ENCODE measurements at places on chromosomes 11 and 22.

DNA sequence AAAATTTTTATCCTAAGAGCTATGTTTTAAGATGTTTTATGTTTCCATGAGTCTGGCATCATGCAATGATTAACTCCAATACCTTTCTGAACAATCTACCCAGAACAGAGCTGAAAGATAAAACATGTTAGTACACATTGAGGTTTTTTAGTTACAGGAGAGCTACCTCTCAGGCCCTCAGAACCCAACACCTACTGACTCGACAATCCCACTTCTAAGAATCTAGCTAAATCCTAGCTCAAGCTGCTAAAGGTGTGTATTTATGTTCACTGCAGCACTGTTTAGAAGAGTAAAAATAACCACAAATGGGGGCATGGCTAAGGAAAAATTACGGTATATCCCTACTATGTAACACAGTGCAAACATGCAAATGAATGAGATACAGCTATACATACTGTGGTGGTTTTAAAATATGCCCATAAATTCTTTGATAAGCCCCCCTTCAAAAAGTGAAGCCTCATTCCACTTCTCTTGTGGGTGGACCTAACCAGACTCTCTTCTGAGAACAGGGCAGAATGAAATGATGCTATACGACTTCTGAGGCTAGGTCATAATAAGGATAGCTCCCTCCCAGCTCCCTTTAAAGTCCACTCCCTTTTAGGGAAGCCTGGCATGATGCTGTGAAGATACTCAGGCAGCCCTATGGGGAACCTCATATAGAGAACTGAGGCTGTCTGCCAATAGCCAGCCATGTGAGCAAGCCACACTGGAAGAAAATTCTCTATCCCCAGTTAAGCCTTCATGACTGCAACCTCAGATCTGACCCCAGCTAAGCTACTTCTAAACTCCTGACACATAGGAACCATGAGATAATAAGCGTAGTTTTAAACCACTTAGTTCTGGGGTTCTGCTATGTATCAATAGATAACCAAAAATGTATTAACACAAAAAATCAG, 29.5 kb downstream of the TMEM123 start:
- DNase-seq: no peak

DNA sequence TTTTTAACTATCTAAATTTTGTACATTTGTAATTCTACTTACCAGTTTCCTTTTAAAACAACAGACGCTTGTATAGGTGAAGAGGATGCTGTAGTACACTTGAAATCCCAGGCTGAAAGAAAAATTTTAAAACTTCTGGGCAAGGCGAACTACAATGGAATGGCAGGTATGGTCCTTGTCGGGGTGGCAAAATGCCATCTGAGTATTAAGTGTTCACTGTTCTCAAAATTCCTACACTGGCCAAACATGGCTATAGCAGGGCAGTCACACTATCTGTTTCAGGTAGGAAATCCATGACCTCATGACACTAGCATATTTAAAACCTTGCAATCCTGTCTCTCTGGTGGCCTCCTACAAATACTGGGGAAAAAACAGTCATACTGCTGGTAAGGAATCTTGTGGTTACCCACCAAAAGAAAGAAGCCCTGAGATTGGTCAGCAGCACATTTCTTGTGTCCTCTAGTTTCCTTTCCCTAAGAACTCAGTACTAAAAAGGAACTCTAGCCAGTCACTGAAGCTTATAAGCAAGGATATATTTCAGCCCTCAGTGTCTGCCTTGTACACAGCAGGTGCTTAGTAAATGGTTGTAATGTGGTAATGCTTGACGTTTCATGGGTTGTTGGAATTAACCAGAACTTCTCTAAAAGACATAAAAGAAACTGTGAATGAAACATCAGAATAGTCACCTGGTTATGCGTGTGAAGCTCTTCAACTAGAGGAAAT, 5.2 kb upstream of the ZC3H12C start:
- DNase-seq: no peak

- DNase-seq: no peak
Measured at GRCh38 chr11:112661571-112661970, 299.6 kb upstream of the NCAM1 start.

- DNase-seq: no peak
Measured at GRCh38 chr22:28006271-28006670, 87.2 kb upstream of the PITPNB start.

- peak; percentile 90 for DNase-seq
Measured at GRCh38 chr22:19432133-19432851, at the start of gene MRPL40. Gene MRPL40 (plus strand): TSS chr22:19432545. CDS start chr22:19432555, 10 bp downstream.

DNA sequence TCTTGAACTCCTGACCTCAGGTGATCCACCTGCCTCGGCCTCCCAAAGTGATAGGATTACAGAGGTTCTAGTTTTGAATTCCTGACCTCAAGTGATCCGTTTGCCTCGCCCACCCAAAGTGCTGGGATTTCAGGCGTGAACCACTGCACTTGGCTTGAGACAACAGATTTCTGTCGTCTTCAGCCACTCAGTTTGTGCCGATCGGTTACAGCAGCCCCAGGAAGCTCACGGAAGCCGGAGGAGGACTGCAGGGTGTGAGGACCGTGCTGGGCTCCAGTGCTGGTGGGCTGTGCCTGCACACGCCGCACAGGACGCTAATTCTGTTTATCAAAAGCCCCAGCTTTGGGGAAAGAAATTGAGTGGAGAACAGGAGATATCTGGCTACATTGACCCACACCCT, 82.0 kb downstream of the CELSR1 start:
- DNase-seq: no peak

- no peak for DNase-seq
Measured at GRCh38 chr22:45881524-45881875, 95.5 kb downstream of the WNT7B start.

- no peak for DNase-seq
Measured at GRCh38 chr11:111045874-111046273, 199.7 kb upstream of the POU2AF2 start.

- DNase-seq: no peak
Measured at GRCh38 chr11:65785319-65786007, 1.4 kb upstream of the OVOL1 start.

GRCh38 chr11:11624926-11625325, 3.1 kb upstream of the GALNT18 start:
- DNase-seq: no peak

DNA sequence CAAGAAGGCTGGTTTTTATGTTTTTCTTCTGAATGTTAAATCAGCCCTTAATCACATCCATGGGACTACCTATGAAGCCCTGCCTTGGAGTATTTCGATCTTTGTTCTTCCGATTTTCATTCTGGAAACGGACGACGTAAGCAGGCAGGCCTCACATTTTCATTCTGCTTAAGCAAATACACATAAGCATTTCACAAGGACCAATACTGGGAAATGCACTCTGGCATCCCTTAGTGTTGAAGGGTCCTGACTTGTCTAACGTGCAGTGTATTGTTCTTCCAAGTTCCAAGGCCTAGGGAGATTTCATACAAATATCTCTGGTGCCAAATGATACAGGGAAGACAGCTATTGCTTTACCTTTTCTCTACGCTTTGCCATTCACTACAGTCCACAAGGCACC, 143.8 kb downstream of the LARGE1 start:
- no peak for DNase-seq

- DNase-seq: no peak
Measured at GRCh38 chr22:31623592-31624304, 38.3 kb downstream of the PISD start.

DNA sequence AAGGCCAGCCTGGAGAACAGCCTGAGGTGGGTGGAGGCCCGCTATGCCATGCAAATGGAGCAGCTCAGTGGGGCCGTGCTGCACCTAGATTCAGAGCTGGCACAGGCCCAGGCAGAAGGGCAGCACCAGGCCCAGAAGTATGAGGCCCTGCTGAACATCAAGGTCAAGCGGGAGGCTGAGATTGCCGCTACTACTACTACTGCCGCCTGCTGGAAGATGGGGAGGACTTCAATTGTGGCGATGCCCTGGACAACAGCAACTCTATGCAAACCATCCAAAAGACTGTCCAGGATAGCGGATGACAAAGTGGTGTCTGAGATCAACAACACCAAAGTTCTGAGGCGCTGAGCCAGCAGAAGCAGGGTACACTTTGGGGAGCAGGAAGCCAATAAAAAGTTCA, 3.1 kb upstream of the TMEM218 start:
- DNase-seq: no peak
